ENCODE measurements at places on chromosomes 6 and 20. TPM values are rescaled to one million over a fixed set of nuclear protein-coding genes. Genes with fewer than 3 reads are reported as not detected.

GRCh38 chr6:102340311-102340710 is 946.8 kb downstream of the GRIK2 start:
- H3K4me3 ChIP-seq = no peak overlapping the region
- no peaks in the 10 kb centered on the region for H3K27me3 ChIP-seq
- H3K27ac ChIP-seq = no peak overlapping the region

The KCNG1 gene
- total RNA-seq = not detected

The HSPA1L gene
- total RNA-seq = 3.0 TPM

DNA sequence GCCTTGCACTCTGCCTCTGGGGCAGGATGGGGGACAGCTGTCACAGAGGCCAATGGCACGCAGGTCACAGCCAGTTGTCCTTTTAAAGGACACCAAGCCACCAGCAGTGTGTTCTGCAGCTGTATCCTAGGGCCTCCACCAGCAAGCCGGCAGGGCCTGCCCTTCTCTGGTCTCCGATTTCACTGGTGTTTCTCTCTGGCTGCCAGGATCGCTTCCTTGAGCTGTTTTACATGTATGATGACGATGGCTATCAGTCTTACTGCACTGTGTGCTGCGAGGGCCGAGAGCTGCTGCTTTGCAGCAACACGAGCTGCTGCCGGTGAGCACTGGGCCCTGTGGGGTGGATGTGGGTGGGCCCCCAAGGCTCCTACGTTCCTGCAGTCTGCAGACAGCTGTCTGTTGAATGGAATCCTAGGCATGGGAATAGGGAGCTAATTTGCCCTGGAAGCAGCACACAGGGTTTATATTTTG is 22.7 kb upstream of the MAPRE1 start:
- no peak for DNase-seq
- peaks cover 30% of the 10 kb centered on the region for H3K4me1 ChIP-seq
- H3K27ac ChIP-seq = no peak overlapping the region

- no peak for DNase-seq
- peaks cover 10% of the 10 kb centered on the region for H3K4me1 ChIP-seq
- no peak overlapping the region for H3K27ac ChIP-seq
- peaks cover 2% of the 10 kb centered on the region for H3K27me3 ChIP-seq
- H3K4me3 ChIP-seq = no peak overlapping the region
These were observed 25.1 kb downstream of the JAG1 start for GRCh38 chr20:10648651-10649050.

The SLC52A3 gene
- not detected for total RNA-seq

GRCh38 chr20:34268145-34268544 is 26.9 kb downstream of the ASIP start:
- no peak overlapping the region for H3K27ac ChIP-seq
- peaks cover 5% of the 10 kb centered on the region for H3K4me1 ChIP-seq
- no peak overlapping the region for H3K4me3 ChIP-seq
- no peaks in the 10 kb centered on the region for H3K27me3 ChIP-seq

The BPIFB2 gene
- not detected for total RNA-seq

GRCh38 chr20:57598491-57598890 is 21.7 kb downstream of the ZBP1 start:
- no peak for DNase-seq
- H3K27me3 ChIP-seq = peaks cover 14% of the 10 kb centered on the region
- H3K4me3 ChIP-seq = no peak overlapping the region
- H3K4me1 ChIP-seq = peaks cover 14% of the 10 kb centered on the region
- no peak overlapping the region for H3K27ac ChIP-seq

DNA sequence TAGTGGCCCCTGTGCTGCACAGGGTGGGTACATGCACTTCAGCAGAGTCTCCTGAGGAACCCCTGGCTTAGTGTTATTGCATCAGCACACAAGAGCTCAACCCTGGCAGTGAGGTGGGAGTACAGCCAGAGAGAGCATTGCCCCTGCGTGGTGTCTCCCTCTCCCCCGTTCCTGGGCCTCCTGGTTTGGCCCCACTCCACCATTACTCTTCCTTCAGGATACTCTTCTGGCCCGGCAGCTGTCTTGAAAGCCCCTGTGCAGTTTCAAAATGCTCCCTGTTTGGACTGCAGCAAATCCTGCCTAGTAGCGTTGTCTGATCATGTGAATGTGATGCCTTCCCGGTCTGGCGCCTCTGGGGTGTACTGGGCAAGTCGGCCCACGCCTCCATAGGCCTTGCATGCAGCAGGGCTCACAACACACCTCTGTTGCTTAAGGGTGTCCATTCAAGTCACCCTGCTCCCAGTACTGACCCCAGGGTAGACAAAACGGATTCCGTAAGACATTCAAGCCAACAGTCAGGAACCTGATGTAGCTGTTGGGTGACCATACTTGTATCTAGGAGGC is 32.1 kb downstream of the TXNDC5 start:
- no peak overlapping the region for H3K4me3 ChIP-seq
- no peaks in the 10 kb centered on the region for H3K4me1 ChIP-seq
- H3K27me3 ChIP-seq = no peaks in the 10 kb centered on the region
- no peak overlapping the region for H3K27ac ChIP-seq
- H3K36me3 ChIP-seq = peaks cover 15% of the 10 kb centered on the region

- no peaks in the 10 kb centered on the region for H3K36me3 ChIP-seq
- H3K4me3 ChIP-seq = no peak overlapping the region
- H3K27ac ChIP-seq = no peak overlapping the region
- DNase-seq = no peak
These were observed 22.3 kb downstream of the CNKSR3 start for GRCh38 chr6:154488248-154488593.

DNA sequence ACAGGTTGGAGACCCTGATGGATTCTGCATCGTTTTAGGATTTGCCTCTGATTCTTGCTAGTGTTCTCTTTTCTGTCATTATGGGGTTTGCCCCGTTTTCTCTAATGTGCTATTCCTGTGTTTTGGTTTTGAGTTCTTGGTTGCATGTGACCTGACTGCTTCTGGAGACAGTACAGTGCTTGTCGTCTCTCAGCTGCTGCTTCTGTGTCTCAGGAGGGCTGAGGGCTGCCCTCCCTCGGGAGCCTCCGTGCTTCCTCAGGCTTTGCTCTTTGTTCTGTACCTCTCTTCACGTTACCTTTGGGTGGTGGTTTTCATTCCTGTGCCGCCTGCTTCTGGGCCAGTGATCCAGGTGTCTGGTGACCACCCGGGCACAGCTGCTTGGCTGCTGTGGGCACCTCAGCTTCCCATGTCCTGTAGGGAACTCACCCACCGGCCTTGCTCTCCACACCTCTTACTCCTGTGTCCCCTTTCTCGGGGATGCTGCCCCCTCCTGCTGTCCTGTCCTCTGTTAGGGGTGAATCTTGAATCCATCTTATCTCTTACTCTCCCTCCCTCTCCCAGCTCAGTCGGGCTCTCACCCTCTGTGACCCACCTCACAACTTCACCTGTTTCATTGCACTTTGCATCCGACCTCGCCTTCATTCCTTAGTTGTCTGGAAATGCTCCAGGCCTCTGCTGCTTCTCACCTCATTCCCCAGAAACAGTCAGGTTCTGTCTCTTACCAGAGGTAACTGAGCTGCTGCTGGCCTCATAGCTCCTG is 33.2 kb downstream of the PANK2 start:
- no peak for DNase-seq
- H3K36me3 ChIP-seq = peaks cover 71% of the 10 kb centered on the region
- H3K27ac ChIP-seq = peak overlapping the region; percentile 1
- H3K4me1 ChIP-seq = peaks cover 32% of the 10 kb centered on the region
- H3K27me3 ChIP-seq = no peaks in the 10 kb centered on the region

GRCh38 chr6:73506246-73506645 is 14.6 kb downstream of the EEF1A1 start:
- H3K4me3 ChIP-seq = no peak overlapping the region
- no peak overlapping the region for H3K27ac ChIP-seq
- H3K36me3 ChIP-seq = peaks cover 25% of the 10 kb centered on the region
- no peaks in the 10 kb centered on the region for H3K27me3 ChIP-seq
- DNase-seq = no peak

The MCCD1 gene
- total RNA-seq = not detected

DNA sequence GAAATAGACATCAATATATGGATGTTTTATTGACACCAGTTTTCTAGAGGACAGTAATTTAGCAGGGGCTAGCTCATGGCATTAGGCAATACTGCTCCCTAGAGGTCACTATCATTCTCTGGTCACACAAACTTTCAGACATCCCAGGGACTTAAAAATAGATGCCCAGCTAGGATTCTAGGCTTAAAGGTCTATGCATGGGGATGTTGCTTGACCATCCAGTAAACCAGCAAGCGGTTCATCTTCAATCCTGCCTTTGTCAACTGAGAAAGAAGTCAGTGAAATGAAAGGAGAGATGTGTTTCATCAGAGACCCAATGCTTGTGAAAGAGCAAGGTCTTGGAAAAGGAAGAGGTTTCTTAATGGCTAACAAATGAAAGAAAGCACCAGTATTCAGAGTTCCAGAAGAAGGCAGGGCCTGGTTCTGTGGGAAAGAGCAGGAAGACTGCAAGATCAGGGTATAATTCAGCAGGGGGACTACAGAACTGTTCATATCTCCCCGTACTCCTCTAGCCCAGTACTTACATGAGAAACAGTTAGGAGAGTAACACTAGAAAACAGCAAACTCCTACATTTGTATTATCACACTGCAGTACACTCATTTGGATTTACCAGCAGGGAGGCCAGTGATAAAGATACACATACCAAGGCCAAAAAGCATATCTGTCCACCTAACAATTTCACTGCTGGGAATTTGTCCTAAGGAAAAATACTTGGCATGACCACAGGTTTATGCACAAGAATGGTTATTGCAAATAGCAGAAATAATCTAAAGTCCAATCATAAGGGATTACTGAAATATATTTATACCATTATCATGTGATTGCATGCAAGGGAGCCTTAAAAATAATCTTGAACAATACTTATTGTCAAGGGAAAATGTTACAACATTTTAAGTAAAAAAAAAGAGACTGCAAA is 151.4 kb upstream of the LAMA2 start:
- H3K27me3 ChIP-seq = peaks cover 15% of the 10 kb centered on the region
- no peak for DNase-seq

GRCh38 chr6:97626671-97627441 is 343.8 kb upstream of the MMS22L start:
- no peak overlapping the region for H3K4me3 ChIP-seq
- H3K27ac ChIP-seq = no peak overlapping the region
- H3K4me1 ChIP-seq = no peaks in the 10 kb centered on the region
- no peaks in the 10 kb centered on the region for H3K27me3 ChIP-seq
- DNase-seq = no peak

DNA sequence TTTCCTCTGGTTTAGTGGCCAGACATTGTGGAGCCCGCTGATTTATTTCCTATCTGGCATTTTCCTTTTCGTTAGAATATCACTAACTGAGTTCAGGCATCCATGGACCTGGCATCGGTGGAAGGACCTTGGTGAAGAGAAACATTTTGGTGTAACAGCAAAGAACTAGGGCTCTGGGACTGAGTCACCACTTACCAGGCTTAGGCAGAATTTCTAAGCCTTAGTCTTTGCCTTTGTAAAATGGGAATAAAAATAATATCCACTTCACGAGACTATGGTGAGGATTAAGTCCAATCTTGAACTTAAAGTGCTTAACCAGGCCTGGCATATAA is 42.0 kb upstream of the ENPP1 start:
- DNase-seq = no peak
- no peaks in the 10 kb centered on the region for H3K4me1 ChIP-seq
- H3K4me3 ChIP-seq = no peak overlapping the region
- H3K36me3 ChIP-seq = no peaks in the 10 kb centered on the region
- peaks cover 16% of the 10 kb centered on the region for H3K27me3 ChIP-seq

DNA sequence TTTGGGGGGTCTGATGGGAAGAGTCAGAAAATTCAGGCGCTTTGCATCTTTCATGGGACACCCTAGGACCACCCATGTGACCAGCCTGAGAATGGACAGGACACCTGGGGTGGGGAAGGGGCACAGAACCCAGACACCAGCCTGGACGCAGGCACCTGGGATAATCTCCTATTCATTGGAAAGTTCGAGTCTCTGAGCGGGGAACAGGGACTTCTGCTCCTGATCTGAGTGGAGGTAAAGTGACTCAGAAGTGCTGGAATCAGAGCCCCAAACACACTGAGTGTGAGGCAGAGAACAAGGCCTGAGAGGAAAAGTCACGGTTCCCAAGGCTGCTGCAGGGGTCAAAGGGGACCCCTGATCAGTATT is 1.4 kb downstream of the HLA-B start:
- H3K36me3 ChIP-seq = peaks cover 53% of the 10 kb centered on the region
- no peak for DNase-seq
- peak overlapping the region; percentile 78 for H3K27ac ChIP-seq
- H3K4me3 ChIP-seq = peak overlapping the region; percentile 92
- H3K27me3 ChIP-seq = peaks cover under 1% of the 10 kb centered on the region

The GPX5 gene
- not detected for total RNA-seq

- H3K4me1 ChIP-seq = no peaks in the 10 kb centered on the region
- H3K4me3 ChIP-seq = no peak overlapping the region
- H3K27me3 ChIP-seq = peaks cover 4% of the 10 kb centered on the region
- H3K27ac ChIP-seq = no peak overlapping the region
- H3K36me3 ChIP-seq = no peaks in the 10 kb centered on the region
These were observed 16.7 kb upstream of the RAMACL start for GRCh38 chr6:166603043-166603690.

The RTN4IP1 gene
- total RNA-seq = 7.4 TPM

The FILIP1 gene
- not detected for total RNA-seq

DNA sequence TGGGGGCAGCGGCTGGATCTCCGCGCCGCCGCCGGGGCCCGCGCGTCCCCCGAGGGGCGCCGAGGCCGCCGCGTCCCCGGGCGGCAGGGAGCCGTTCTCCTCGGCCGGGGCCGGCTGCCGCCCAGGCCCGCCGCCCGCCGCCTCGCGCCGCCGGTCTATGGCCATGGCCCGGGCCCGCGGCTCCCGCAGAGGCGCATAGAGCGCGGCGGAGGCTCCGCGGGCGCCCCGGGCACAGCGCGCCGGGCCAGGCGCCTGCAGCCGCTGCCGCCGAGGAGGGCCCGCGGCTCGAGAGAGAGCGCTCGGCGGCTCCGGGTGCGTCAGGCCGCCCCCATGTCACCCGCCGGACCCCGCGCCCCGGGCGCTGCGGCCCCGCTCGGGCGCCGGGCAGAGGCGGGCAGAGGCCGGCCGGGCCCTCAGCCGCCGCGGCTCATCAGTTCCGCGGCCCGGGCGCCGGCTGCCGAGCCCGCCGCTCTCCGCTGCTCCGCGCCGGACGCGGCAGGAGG is 404 bp downstream of the SLC22A23 start:
- no peak overlapping the region for H3K27ac ChIP-seq
- no peak for DNase-seq
- peaks cover 42% of the 10 kb centered on the region for H3K27me3 ChIP-seq

- H3K4me3 ChIP-seq = no peak overlapping the region
- DNase-seq = no peak
- no peak overlapping the region for H3K27ac ChIP-seq
- H3K36me3 ChIP-seq = no peaks in the 10 kb centered on the region
- H3K27me3 ChIP-seq = no peaks in the 10 kb centered on the region
These were observed 1950.9 kb upstream of the DEFB115 start for GRCh38 chr20:29306390-29307072.

The NOTCH4 gene
- total RNA-seq = 0.55 TPM

- H3K36me3 ChIP-seq = no peaks in the 10 kb centered on the region
- H3K4me3 ChIP-seq = no peak overlapping the region
- H3K4me1 ChIP-seq = no peaks in the 10 kb centered on the region
- H3K27ac ChIP-seq = no peak overlapping the region
These were observed 299.8 kb upstream of the NOX3 start for GRCh38 chr6:155755452-155755851.

The BPIFB4 gene
- total RNA-seq = not detected

The HLA-DQB1 gene
- 13.4 TPM for total RNA-seq

GRCh38 chr6:126526996-126527606 is 187.2 kb downstream of the CENPW start:
- no peaks in the 10 kb centered on the region for H3K27me3 ChIP-seq
- no peak overlapping the region for H3K4me3 ChIP-seq
- no peak overlapping the region for H3K27ac ChIP-seq
- DNase-seq = no peak
- H3K4me1 ChIP-seq = no peaks in the 10 kb centered on the region

- no peaks in the 10 kb centered on the region for H3K36me3 ChIP-seq
- H3K4me1 ChIP-seq = no peaks in the 10 kb centered on the region
- H3K4me3 ChIP-seq = no peak overlapping the region
- peaks cover 5% of the 10 kb centered on the region for H3K27me3 ChIP-seq
- peak; percentile 65 for DNase-seq
These were observed 75.7 kb upstream of the BHLHE23 start for GRCh38 chr20:63082308-63082938.
